ENCODE measurements at places on chromosomes 2 and 18.

GRCh38 chr2:129256642-129257041 is 722.8 kb upstream of the RAB6C start:
- no peak for DNase-seq

DNA sequence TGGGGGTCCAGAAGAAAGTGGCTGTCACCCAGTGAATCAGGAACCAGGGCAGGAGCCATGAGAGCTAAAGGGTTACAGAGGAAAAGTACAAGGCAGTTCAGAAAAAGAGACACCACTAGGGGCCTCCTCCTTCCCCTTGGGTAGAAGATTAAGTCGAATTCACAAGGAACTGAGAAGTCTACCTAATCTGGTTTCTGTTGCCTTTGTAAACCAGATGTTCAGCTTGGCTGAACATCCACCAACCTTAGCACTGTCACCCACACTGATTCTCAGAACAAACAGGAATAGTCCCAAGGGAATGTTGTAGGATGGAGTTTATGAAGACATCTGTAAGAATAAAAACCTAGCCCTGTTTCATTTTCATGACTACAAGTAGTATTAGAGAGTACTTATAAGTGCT is 90.4 kb upstream of the NOSTRIN start:
- DNase-seq, result no peak

DNA sequence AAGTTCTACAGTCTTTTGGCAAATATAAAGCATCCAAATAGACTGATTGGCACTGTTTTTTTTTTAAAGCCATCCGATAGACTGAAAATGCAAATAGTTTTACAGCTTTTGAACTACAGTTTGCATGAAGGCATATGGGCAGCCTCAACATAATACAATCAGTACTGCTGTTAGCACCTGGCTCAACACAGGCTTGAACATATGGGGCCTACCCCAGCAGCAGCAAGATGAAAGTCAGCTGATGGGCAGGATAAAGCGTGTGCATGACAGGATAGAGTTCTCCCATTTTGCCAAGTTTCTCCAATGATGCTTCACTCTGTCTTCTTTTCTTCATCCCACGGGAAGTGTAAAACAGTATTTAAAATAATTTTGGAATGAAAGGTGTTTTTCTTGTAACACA is 1.3 kb upstream of the AKAIN1 start:
- no peak for DNase-seq

DNA sequence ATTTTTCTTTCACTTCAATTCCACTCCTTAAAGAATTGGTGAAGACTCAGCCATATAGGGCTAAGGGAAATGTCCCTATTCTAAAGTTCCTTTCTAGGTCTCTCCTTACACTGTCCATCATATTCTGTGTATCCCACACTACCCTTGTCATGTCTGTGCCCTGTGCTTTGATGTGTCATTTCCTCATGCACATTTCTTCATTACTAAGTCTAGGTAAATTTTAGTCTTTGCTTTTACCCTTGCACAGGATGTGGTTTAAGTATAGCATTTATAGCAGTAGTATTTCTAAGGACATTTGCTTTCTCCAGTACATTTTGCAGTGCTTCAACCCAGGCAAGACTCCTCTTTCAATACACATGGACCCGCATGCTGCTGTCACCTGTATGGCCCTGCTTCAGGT is 221.5 kb upstream of the ACVR2A start:
- DNase-seq, result no peak

DNA sequence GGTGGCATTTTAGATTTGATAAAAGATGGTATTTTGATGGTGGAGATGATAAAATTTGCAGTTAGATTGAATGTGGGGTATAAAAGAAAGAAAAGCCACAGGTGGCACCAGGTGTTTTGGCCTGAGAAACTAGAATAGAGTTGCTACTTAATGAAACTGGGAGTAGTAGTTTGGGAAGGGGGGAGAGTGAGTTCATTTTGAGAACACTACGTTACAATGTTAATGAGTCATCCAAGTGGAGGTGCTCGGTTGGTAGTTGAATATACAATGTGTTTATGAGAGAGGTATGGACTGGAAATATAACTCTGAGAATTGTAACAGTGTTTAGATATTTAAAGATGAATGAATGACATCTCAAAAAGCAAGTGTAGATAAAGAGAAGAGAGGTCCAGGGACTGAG is 26.4 kb downstream of the EPG5 start:
- no peak for DNase-seq

DNA sequence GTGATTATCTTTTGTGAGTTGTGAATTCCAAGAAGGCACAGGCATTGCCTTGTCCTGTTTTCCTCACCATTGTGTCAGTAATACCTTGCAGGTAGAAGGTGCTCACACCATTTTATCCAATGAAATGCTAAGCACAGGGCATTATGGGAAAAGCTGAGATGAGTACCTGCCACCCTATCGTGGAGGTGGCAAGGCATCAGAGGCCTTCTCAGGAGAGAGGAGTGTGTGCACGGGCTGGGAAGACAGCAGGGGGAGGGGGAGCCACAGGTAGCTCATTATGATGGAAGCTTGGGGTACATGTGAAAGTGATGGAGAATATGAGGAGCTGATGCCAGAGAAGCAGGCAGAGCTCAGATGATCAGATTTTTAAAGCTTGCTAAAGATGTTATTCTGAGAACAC is 69.5 kb downstream of the ASAP2 start:
- no peak for DNase-seq

GRCh38 chr2:47639467-47639866 is 143.5 kb upstream of the MSH6 start:
- no peak for DNase-seq

DNA sequence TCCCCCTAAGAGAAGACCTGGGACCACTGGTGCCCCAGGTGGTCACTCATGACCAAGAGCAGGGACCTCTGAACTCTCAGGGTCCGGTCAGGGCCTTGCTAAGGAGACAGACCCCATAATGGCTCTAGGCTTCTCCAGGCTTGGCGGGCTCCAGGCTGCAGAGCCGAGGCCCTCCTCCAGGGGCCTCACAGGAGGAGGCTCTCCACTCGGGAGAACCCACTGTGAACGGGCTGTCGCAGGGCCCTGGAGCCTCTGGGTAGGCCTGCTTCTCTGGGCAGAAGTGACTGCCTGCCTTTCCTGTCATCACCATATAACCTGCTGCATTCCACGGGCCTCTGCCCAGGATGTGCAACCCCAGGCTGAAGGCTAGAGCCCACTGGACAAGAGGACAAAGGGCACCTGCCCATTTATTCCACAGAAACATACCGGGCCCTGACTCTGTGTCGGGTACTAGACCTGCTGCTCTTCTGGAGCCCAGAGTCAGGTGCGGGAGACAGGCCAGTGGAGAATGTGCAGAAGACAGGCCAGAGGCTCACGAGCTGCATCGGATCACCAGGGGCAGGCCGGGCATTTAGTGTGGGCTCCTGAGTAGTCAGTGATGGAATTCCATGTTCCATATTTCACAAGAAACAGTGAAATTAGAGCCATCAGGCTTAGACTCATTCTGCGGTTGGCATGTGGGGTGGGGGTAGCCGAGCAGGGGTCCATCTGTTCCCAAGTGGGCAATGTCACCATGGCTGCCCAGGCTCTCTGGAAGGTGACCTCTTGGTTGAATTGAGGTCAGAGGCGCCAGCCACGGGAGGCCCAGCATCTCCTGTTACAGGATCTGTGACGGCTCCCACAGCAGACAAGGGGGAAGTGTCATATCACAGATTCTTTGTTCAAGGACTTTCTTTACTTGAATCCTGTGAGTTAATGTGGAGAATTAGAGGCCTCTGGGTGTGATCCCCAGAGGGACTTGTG is 220.8 kb downstream of the SH3RF3 start:
- DNase-seq, result no peak
